Right lung (tissue), 10 donors: ENCODE measurements at places on chromosomes 5 and 9. TPM values are rescaled to one million over a fixed set of nuclear protein-coding genes. Genes with fewer than 3 reads are reported as not detected.

DNA sequence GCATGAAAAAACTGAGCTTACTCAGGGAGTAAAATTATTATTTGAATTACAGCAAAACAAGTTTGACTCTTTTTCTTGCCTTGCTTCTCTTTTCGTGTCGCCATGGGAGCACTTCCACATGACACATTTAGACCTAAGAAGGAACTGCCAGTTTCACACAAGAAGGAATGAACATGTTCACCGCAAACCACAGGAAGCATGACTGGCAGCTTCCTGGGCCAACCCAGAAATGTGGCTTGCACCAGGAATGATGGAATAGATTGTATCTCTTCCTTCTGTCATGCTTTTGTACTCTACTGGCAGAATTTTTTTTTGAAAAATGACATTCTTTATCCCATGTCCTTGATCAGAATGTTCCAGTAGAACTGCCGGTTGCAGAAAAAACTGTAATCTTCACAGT is 32.9 kb upstream of the MAN2A1 start:
- DNase-seq = no peak

DNA sequence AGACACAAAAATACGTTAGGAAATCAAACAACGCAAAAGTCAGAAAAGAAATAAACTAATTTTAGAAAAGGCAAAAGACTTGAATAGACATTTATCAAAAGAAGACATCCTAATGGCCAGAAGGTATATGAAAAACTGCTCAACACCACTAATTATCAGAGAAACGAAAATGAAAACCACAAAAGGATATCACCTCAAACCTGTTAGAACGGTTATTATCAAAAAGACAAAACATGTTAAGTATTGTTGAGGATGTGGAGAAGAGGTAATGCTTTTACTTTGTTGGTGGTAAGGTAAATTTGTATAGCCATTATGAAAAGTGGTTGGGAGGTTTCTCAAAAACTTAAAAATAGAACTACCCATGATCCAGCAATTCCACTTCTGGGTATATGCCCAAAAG is 230.0 kb upstream of the RGMB start:
- no peak for DNase-seq

DNA sequence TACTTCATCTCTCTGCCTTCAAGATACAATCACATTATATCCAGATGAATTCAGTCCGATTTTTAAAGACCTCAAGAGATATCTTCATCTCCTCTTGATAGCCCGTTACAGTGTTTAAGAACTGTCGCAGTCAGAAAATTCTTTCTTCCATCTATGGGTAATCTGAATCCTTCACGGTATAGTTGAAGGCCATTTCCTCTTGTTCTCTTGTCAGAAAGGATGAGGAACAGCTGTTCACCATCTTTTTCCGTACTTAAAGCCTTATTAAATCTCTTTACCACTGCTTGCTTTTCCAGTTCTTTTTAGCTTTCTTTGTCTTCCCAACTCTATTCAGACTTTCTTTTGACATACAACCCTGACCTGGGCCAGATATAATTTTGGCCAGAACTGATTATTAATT is 121.8 kb downstream of the XRCC4 start:
- peak; percentile 16 for DNase-seq

DNA sequence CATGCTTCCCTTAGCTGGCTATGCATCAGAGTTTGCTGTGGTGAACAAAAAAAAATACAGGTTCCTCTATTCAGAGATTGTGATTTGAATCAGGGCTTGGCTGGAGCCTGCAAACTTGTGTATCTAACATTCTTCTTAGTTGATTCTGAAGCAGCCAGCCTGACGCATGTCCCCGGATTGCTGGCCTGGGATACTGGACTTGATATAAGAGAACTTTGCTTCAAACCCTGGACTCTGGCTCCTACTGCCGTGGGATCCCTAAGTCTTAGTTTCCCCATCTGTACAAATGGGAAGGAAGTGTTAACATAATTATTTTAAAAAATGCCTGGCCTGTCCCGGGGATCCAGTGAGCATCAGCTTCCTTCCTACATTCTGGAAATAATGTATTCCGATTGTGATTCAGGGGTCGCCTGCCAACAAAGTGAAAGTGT is 292.8 kb downstream of the ARHGEF28 start:
- no peak for DNase-seq

DNA sequence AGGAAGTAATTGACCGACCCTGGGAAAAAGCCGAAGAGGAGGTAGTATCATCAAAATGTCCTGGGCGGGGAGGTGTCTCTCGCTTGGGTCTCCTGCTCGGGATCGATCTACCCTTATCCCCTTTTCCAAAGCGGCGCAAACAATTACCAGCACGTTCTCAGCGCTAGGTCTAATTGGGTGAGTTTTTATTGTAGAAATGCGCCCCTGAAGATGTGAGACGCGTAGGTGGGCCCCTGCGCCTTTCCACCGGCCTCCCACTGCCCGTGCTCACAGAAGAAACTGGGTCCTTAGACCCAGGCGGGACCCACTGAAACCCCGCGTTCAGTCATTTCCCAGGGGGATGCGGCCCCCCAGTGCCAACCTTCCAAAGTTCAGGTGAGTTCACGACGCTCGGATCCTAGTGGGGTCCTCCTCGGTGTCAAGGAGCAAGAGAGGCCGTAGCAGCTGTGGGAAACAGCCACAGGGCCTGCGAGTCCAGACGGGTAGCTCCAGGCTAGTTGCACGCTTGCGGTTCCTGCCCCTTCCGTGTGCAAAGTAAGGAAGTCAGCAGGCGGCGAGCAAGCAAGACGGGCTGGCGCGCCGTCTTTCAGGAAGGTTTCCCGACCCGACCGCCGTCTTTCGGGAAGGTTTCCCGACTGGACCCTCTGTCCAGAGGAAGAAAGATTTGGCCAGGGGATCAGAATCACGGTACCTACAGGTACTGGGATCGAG is 1.5 kb downstream of the SMIM32 start:
- no peak for DNase-seq

- DNase-seq = no peak
Measured at GRCh38 chr9:28758341-28758740, 1185.1 kb upstream of the C9orf72 start.

EXOC3 gene
- polyA plus RNA-seq = 43.6 TPM

CATSPER3 gene
- 0.95 TPM for polyA plus RNA-seq

BTNL3 gene
- polyA plus RNA-seq = not detected
